Nucleus accumbens (tissue), 56 donors: ENCODE measurements at places on chromosomes 5 and 9.

- DNase-seq, result no peak
Measured at GRCh38 chr9:83239747-83240146, 176.8 kb upstream of the RASEF start.

GRCh38 chr9:114677418-114677817, 4.6 kb downstream of the TEX48 start:
- no peak for DNase-seq

- no peak for DNase-seq
Measured at GRCh38 chr5:116557669-116558271, 16.9 kb downstream of the SEMA6A start.

GRCh38 chr5:7437836-7438235, 41.9 kb downstream of the ADCY2 start:
- DNase-seq, result no peak

DNA sequence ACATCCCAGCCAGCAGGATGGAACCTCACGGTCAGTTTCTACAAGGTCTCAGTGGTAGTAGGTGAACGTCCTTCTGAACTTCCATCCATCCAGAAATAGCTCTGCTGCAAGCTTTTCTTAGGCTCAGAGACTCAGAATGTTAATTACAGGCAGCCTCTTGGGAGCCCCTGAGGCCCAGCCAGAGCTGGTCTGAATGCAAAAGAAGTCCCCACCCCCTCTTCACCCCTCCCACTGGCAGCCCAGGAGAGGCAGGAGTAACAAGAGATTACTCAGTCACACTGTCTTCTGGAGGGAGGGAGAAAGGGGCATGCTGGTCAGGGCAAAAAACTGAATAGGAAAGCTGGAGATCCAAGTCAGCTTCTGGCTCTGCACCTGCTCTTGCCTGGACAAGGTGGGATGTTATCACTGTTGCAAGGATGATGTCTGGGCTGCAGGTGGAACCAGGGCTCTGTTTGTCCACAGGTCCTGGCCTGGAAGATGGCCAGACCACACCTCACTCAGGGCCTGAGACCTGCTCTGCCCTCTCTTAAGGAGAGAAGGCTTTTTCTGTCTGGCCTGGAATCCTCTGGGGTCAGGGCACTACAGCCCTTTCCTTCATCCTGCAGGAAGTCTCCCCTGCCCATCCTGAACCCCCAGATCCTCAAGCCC, 9.1 kb downstream of the ENHO start:
- no peak for DNase-seq

DNA sequence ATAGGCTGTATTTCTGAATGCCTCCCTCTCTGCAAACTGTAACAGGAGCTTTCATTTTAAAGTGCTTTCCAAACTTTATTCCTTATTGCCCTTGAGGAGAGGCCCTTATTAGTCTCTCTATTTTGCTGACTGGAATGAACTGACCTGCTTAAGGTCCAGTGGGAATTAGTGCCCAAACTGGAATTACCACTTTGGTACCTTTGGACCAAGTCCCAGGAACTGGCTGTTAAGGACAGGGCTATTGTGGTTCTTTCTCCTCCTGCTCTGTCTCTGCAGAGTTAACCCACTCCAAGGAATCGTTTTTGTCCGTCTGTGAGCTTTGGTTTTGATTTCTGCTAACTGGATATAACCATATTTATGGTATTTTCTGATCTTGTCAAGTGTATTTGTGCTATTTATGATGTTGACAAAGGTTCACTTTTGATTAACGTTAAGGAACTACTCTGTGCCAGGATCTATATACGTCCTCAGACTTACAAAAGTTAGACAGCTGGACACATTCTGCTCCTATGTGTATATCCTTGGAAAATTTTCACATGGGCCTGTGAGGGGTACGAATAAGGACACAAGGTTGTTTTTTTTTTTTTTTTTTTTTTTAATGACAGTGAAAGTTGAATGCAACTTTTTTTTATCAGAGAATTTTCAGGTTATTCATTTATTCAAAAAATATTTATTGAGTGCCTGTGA, 189.1 kb upstream of the ANKRD55 start:
- no peak for DNase-seq

DNA sequence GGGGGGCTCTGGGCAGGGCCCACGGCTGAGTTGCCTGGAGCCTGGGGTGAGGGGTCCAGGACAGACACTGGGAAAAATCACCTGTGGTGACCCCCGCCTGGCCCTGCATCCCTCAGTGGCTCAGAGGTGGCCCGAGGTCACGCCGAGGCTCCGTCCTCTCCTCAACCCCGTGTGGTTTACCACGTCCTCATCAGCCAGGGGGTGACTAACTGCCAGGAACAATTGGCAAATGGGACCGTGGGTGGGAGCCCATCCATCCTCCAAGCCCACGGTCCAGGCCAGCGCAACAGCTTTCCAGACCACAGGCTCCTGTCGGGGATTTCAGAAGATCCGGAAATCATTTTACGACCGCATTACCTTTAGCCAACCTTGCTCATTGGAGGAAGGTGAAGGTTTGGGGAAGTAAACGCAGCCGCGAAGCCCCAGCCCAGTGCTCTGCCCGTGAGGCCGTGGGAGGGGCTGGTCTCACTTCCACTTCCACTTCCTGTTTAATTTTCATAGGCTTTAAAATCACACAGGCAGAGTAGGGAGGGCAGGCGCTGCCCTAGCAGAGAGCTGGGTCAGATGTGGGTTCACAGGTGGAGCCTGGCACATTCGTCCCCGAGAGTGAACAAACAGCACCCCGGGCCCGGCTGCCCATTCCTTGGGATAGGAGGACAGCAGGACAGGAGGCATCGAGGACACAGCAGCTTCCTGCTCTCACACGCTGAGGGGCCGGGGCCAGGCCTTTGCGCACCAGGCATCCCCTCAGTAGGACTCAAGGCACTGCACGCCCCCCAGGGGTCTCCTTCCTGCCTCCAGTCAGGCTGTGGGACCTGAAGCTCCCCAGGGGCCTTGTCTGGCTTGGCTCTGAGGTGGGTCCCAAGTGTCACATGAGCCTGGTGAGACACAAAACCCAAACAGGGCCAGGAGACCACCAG, 19.8 kb upstream of the SLC9A3 start:
- DNase-seq, result no peak

GRCh38 chr5:69530561-69531405, 29.2 kb upstream of the GTF2H2C start:
- no peak for DNase-seq

DNA sequence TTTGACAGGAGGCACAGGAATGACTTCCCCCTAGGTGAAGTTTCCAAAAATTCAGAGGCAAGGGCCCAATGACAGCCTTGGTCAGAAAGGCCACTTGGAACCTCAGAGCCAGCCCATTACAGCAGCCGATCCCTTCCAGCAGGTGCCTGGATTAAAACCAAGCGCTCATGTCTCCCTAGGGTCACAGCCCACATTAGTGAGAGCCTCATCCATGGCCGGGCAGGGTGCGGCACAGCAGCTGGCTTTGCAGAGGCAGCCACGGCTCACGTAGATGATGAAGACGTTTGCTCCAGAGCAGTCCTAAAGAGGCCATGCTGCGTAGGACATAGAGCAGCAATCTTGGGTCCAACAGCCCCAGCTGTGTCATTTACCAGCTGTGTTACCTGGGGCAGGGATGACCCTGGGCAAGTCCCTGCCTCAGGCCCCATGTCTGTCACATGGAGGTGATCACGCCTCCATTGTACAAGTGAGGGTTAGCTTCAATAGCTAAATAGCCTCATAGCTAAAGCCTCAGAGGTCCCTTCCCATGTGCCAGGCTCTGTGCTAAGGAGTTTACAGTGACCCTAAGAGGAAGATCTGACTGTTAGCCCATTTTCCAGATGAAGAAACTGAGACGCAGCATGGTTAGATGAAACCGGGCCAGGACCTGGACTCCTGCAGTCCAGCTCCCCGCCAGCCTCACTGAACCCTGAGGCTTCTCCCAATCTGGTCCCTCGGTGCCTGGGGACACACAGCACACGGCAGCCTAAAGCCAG, 39.2 kb downstream of the NEK6 start:
- no peak for DNase-seq

- no peak for DNase-seq
Measured at GRCh38 chr5:149363358-149363757, 5.5 kb downstream of the PCYOX1L start.

DNA sequence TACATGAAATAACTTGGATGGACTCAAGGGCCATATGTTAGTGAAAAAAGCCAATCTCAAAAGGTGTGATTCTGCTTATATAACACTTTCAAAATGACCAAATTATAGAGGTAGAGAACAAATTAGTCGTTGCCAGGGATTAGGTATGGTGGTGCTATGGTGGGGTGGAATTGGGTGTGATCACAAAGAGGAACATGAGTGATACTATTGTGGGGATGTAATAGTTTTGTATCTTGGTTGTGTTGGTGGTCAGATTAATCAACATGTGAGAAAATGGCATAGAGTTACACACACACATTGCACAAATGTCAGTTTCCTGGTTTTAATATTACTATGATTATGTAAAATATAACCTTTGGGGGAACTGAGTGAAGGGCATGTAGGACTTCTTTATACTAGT, 31.9 kb downstream of the CAMK4 start:
- DNase-seq, result no peak

GRCh38 chr5:112636751-112637150, 100.9 kb upstream of the APC start:
- no peak for DNase-seq

- no peak for DNase-seq
Measured at GRCh38 chr9:22030101-22030598, 21.0 kb upstream of the CDKN2B start.

DNA sequence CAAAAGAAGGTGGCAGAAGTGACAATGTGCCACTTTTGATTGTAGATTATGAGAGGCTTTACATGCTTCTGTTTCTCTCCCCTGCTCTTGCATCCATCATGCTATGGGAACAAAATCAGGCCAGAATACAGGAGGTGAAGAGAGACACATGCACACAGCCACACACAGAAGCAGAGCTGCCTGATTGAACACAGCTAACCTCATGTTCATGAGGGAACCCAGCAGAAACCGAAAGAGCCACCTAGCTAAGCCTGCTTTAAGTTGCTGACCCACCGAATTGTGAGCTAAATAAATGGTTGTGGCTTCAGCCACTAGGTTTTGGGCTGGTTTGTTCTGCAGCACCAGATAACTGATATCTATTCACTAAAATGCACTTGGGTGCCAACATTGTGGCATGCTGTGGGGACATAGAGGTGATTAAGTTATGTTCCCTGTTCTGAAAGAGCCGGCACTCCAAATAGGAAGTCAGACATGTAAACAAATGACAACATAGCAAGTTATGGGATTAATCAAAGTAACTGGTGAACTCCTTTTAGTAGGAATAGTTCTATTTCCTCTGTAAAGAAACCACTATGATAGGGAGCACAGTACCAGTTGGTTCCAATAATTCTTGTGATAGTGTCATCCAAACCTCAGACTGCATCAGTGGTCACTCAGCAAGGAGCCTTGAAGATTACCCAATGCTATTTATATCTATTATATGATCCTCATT, 93.6 kb upstream of the TNC start:
- DNase-seq, result no peak

DNA sequence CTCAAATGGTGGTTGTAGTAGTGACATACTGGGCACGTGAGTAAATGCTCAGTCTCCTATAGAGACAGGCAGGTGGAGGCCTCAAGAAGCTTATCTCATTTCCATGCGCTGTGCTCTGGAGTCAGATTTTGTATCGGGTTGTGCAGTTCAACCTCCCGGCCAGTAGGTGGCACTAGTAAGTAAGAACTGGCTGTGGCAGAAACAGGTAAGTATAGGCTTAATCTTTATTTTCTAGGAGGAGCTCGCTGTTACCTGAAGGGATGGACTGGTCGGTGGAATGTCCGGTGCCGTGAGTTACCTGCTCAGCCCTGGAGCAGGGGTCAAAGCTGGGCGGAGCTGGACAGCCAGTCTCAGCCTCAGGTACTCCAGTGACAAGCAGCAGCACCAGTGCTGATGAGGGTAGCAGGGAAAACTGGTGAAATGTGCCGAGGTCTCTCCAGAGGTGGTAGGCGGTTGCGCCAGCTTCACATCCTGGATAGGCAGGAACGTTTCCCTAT, 880.1 kb upstream of the SEMA6A start:
- DNase-seq, result no peak

DNA sequence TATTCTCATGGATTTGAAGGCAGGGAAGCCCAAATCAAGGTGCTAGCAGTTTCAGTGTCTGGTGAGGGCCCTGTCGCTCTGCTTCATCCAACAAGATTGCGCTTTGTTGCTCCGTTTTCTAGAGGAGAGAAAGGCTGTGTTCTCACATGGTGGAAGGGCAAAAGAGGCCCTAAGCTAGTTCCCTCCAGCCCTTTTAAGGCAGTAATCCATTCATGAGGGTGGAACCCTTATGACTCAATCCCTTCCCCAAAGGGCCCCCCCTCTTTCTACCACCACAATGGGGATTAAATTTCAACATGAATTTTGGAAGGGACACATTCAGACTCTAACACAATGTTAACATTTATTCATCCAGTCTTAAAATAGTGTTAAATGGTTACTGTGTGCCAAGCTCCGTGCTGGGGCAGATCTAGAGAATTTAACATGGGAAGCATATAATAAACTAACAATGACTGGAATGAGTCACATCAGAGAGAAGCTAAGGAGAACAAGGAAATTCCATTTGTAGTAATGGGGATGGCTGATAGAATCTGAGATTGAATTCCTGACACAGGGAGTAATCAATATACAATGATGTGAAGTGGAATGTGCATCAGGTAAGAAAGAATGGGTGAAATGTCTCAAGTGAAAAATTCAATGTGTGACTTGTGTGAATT, 382.8 kb upstream of the ZNF608 start:
- DNase-seq, result no peak

- no peak for DNase-seq
Measured at GRCh38 chr5:166898166-166898565, 1393.3 kb upstream of the WWC1 start.

GRCh38 chr9:70389621-70390266, 24.7 kb downstream of the KLF9 start:
- no peak for DNase-seq

GRCh38 chr5:135038813-135039270, 4.8 kb upstream of the PITX1 start:
- no peak for DNase-seq

- no peak for DNase-seq
Measured at GRCh38 chr5:170484459-170484831, 19.4 kb upstream of the KCNIP1 start.

- no peak for DNase-seq
Measured at GRCh38 chr9:88049677-88050307, 75.5 kb upstream of the CDK20 start.

GRCh38 chr5:72503888-72504491, 3.2 kb downstream of the ZNF366 start:
- no peak for DNase-seq

DNA sequence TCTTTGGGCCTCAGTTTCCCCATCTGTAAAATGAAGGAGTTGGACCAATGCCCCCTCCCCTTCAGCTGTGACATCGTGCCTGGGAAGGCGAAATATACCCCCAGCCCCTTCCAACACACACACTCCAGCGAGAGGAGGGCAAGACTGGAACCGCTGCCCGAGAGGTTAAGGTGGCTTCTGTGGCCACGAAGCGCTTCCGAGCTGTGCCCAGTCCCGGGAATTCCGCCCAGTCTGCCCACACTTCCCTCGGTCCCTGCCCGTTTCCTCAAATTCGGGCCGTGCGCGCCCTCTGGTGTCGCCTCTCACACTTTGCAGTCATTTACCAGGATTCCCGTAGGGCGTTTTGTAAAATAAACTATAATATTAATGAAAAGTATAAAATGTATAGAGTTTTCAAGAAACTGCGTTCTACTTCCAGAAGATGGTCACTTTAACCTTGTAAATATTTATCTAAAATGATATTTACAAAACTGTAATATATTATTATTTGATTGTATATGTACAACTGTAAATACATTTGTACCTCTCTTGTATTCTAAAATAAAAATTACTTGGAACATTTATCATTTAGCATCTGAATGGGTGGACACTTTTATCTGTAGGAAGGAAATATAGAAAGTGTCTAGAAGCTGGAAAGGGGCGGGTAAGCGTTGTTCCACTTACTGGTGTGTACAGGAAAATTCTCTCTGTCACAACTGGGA, 11.0 kb upstream of the EXOSC2 start:
- DNase-seq, result peak; percentile 68
